ENCODE measurements at places on chromosomes 3 and 15.

DNA sequence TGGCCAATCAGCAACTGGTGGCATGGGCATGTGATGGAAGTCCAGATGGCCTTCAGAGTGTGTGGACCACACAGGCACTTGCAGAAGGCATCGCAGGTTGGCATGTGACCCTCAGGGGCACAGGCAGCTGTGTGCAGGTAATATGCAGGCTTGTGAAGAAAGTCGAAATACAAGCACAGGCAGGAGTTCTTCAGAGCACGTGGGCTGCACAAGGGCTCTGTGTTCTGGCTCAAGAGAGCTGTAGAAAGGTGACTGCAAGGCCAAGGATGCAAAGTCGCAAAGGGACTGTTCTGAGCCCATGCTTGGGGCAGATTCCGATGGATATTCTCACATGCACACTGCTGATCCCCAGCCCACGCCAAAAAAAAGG lies 8.3 kb downstream of the LRRC2 start:
- no peak for DNase-seq

DNA sequence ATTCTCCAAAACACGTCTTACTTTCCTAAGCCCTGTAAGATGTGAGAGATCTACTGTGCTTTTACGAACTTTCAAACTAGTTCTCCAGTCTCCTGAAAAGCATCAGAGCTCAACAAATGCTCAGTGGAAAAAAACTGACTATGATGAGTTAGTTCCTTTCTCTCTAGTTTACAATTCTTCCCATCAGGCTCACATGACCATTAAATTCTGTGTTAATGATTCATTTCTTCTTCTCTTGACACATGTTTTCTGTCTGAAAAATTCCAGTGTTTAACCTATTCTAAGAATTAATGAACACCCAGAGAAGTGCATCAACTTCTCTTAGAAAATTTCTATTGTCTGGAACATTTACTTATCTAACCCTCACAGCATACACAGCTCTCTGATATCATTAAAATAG lies 844.3 kb downstream of the SI start:
- DNase-seq: no peak

- no peak for DNase-seq
Observed at GRCh38 chr3:104885214-104885814, 481.4 kb upstream of the ALCAM start.

DNA sequence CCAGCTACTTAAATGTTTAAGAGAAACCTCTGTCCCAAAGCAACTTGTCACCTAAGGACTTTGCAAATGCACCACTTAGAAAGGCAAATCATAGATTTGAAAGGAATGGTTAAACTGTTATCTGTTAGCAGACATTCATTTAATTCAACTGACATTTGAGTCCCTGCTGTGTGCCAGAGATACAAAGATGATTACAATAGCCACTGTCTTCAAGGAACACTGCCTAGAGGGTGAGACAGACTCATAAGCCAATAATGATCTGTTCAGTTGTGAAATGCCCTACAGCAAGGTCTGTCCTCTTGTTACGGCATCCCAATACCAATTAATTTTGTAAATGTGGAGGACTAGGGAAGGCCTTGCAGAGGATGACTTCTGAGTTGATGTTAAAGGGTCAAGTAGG lies 113.1 kb downstream of the ATG7 start:
- DNase-seq: no peak

DNA sequence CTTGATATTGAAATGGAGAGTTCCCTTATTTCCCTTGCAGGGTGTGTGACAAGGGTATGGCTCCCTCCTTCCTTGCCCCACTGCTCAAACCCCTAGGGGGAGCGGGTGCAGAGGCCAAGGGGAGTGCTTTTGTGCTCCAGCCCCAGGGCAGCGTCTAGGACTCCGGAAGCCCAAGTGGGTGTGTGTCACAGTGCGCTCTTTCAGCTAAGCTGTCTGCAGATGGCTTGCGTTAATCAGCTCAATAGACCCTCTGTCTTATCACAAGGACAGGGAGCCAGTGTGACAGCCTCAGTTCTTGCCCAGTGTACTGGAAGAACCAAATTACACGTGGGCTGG lies 523.6 kb upstream of the LMCD1 start:
- no peak for DNase-seq

GRCh38 chr15:29926083-29926388 lies 103.8 kb upstream of the TJP1 start:
- DNase-seq: no peak

- no peak for DNase-seq
Observed at GRCh38 chr15:24966364-24967103, 11.7 kb downstream of the SNRPN start.

DNA sequence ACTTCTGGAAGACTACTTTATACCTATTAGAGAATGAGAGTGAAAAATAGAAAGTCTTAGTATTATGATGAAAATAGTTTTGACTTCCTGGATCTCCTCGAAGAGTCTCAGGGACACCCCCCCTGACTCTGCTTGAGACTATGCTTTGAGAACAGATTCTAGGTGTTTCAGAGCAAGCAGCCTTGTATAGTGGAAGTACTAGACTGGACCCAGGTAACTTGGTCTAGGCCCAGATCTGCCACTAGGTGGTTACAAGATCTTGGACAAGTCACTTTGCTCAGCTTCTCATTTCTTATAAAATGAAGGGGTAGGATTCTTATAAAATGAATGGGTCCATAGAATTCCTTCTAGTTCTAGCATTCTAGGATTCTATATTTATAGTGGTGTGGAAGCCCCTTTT lies 9.1 kb downstream of the ABHD5 start:
- DNase-seq: no peak

DNA sequence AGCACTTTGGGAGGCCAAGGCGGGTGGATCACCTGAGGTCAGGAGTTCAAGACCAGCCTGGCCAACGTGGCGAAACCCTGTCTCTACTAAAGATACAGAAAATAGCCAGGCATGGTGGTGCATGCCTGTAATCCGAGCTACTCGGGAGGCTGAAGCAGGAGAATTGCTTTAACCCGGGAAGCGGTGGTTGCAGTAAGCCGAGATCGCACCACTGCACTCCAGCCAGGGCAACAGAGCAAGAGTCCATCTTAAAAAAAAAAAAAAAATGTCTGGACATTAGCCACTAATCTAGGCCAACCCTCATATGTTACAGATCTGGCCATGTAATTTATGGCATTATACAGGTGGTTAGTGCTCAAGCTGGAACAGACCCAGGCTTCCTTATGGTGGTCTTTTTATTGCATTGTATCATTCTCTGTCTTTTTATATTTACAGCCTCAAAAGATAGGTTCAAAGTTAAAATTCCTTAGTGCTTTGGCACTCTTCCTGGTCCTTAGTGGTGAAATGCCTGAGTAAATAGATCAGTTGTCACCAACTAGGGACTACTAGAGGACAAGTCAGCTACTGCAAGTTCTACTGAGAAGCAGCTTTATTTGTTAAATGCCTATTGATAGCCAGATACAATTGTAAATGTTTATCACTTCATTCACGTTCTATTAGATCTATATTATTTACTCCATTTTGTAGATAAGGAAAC lies 16.0 kb downstream of the STARD9 start:
- DNase-seq: no peak

DNA sequence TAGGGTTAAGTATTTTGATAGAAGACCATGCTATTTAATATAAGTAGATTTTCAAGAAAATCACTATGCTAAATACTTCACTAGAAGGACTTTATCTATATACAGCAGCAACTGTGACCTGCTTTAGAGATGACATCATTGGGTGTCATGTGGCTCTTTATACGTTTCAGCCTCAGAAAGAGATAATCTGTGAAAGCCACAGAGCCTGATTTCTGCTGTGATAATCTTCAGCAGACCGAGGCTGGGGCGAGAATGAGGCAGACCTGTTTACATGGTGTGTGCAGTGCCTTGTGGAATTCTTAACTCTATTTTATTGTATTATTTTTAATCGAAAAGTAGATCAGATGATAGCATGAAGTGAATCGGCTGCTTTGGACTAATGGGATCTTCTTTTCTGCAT lies 471.2 kb downstream of the MFSD1 start:
- DNase-seq: no peak

GRCh38 chr3:13624021-13624420 lies 75.1 kb downstream of the FBLN2 start:
- no peak for DNase-seq

GRCh38 chr3:72008226-72008996 lies 223.5 kb upstream of the PROK2 start:
- DNase-seq: no peak

DNA sequence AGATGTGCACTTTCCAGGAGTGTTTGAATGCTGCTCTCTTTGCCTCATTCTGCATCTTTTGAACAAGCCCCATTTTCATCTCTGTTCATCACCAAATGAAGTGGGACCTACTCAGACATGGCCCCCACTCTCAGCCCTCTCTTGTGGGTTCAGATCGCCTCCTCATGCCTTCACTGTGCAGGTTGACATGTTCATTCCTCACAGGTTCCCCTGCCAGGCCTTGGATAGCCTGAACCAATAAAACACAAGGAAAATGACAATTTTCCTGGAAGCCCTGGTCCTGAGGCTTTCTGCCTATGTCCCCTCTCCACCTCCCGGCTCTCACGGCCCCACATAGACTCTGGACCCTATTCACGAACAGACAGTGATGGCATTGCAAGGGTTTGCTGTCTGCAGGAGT lies 17.7 kb downstream of the KLF15 start:
- DNase-seq: no peak

GRCh38 chr3:141904203-141904602 lies 27.8 kb downstream of the ATP1B3 start:
- no peak for DNase-seq

GRCh38 chr3:34109846-34110245 lies 311.4 kb downstream of the PDCD6IP start:
- DNase-seq: no peak

DNA sequence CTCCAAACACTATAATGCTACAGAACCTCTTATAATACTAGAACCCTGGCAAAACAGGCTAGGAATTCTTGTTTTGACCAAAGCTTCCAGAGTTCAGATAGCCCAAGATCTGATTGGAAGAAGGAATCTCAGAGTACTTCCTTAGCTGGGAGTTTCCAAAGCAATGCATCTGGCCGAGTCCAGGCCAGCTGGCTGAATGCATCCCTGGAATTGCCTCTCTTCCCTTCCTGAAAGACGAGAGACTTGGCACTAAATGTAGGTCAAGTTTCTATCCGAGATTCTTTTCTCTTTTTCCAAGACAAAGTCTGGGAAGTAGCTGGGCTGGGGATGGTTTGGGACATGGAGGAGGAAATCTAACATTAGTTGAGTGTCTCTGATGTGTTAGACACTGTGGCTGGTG lies 68.7 kb upstream of the ADPGK start:
- DNase-seq: no peak

GRCh38 chr3:13821126-13821525 lies 58.7 kb downstream of the WNT7A start:
- no peak for DNase-seq

DNA sequence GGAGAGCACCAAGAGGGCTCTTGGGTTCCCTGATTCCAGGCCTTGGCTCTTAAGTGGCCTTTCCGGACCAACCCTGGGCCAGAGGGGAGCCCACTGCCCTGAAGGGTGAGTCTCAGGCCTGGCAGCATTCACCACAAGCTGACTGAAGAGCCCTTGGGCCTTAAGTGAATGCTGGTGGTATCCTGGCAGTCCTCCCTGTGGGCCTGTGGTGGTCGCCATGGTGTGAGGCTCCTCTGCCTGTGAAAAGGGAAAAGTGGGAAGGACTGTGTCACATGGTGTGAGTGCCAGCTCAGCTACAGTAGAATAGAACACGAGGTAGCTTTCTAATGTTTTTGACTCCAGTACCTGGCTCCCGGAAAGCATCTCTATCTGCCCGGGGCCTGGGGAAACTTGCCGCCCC lies 15.3 kb downstream of the CHDH start:
- DNase-seq: no peak

Measured in stimulated activated CD8-positive, alpha-beta memory T cell treated with anti-CD3 and anti-CD28 coated beads, Interleukin-7, amount 100 ng/mL, for 1 hour (primary cell).